ENCODE measurements at places on chromosomes 2 and 18. TPM values are rescaled to one million over a fixed set of nuclear protein-coding genes. Genes with fewer than 3 reads are reported as not detected.

- H3K27ac ChIP-seq, result no peak overlapping the region
- no peak overlapping the region for H3K4me3 ChIP-seq
- H3K4me1 ChIP-seq, result no peaks in the 10 kb centered on the region
- H3K36me3 ChIP-seq, result no peaks in the 10 kb centered on the region
- DNase-seq, result no peak
- H3K27me3 ChIP-seq, result peaks cover 2% of the 10 kb centered on the region
These were observed 213.7 kb upstream of the ARL4C start for GRCh38 chr2:234710587-234710986.

GRCh38 chr2:86291328-86291662 lies 46.1 kb downstream of the REEP1 start:
- no peak overlapping the region for H3K27ac ChIP-seq
- H3K4me1 ChIP-seq, result no peaks in the 10 kb centered on the region
- H3K4me3 ChIP-seq, result no peak overlapping the region
- no peak for DNase-seq

The EFHD1 gene
- 1.3 TPM for total RNA-seq

The SP9 gene
- total RNA-seq, result not detected

The POLE4 gene
- total RNA-seq, result 42.3 TPM

Data from CD4-positive, CD25-positive, alpha-beta regulatory T cell (primary cell).